Right cardiac atrium (tissue), 5 donors: ENCODE measurements at places on chromosomes 16 and 17. TPM values are rescaled to one million over a fixed set of nuclear protein-coding genes. Genes with fewer than 3 reads are reported as not detected.

GRCh38 chr16:76280421-76281215, 3.4 kb downstream of the CNTNAP4 start:
- no peak for DNase-seq

GRCh38 chr16:31707743-31708335, 165.8 kb upstream of the ZNF267 start:
- DNase-seq = no peak

DNA sequence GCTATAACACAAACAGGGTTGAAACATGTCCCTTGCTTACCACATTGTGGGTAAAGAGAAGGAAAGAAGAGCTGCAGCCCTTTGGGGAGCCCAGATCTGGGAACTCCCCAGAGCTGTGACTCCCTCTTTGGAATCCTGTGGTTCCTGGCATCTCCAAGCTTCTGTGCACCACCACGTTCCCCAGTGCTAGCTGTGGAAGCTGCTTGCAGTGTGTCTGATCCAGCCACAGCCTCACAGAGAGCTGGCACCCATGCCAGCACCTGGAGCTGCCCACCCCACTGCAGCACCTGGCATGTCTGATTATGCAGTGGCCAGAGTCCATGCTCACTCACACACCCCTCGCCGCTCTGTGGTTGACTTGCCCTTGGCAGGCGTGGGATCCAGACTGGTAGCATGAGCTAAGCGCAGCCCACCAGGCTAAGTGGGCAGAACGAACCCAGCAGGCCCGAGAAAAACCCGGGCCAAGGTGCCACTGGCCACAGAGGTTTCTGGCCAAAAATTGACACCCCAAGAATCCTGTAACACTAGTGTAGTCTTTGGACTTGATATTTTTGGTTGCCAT, 252.6 kb upstream of the KCNJ16 start:
- no peak for DNase-seq

GRCh38 chr17:9729735-9730420, 61.5 kb downstream of the DHRS7C start:
- no peak for DNase-seq

DNA sequence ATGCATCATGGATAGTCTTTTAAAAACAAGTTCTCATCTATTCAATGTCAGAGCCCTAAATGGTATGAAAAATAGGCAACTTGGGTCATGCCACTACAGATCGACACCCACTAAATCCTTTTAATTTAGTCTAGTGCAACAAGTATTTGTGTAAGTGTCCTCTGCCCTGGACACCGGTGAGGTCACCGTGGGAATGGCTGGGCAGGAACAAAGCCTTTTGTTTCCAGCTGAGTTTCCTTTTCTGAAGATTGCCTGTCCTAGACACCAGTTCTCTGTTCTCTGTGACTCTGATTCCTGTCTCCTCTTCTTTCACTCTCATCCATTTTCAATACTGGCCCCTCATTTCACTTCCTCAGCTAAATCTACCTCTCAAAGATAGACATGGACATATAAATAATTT, 446.5 kb downstream of the MAF start:
- no peak for DNase-seq

GRCh38 chr17:46720408-46720807, 98.1 kb downstream of the WNT3 start:
- no peak for DNase-seq

GRCh38 chr16:85502357-85502756, 110.8 kb upstream of the GSE1 start:
- no peak for DNase-seq

- DNase-seq = no peak
Measured at GRCh38 chr16:12869698-12870427, 31.5 kb upstream of the SHISA9 start.

- peak; percentile 26 for DNase-seq
Measured at GRCh38 chr16:89452241-89452640, 38.1 kb downstream of the ANKRD11 start.

DNA sequence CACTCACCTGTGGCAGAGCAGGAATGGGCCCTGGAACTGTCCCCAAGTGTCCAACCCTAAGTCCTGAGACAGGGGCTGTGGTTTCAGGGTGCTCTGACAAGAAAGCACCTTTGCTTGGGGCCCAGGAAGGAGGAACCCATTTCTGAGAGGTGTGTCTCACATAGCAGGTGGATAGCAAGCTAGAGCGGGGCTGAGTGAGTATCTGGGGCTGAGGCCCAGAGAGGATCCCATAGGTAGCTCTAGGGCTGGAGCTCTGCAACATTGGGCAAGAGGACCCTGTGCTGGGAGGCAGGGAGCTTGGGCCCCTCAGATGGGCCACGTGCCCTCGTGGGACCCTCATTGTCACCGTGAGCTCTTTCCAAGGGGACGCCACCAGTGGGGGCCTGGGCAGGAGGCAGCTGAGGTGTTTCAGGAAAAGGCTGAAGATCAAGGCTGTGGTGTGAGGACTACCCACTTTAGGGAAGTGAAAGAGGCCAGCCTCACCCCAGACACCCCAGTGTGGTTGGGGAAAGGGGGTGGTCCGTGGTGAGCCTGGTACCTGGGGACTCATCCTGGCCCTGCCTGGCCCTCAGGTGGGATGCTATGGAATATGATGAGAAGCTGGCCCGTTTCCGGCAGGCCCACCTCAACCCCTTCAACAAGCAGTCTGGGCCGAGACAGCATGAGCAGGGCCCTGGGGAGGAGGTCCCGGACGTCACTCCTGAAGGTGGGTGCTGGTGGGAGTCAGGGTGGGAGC, 5.3 kb downstream of the DEF8 start:
- no peak for DNase-seq

DNA sequence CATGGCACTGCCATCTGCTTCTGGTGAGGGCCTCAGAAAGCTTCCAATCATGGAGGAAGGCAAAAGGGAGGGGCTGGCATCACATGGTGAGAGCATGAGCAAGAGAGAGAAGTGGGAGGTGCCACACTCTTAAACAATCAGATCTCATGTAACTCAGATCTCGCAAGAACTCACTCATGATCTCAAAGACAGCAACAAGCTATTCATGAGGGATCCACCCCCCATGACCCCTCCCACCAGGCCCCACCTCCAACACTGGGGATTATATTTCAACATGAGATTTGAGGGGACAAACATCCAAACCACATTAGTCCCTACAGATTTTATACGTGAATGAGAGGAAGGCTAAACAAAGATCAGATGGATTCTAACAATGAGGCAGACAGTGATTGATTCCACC, 8.9 kb upstream of the TMEM132E start:
- no peak for DNase-seq

Gene CNGB1
- not detected for polyA plus RNA-seq

Gene KRT39
- not detected for polyA plus RNA-seq

Gene GPR139
- polyA plus RNA-seq = not detected
